ENCODE measurements at places on chromosomes 1 and 21.

- no peak for DNase-seq
These were observed 7.2 kb downstream of the TAL1 start for GRCh38 chr1:47224676-47225399.

DNA sequence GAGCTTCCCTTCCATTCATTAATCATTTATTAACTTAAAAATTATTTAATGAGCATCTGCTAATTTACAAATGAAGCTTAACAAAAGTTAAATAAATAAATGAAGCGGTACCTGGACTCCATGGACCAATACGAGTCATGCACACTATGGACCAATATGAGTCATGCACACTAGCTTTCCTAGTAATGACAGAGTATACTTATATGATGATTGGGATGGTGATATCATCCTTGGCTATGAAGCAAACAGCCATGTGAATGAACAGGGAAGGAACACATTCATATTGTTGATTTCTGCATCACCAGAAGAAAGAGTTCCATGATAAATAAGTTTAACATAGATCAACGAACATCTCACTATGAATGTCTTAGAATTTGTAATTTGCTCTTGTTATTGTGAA lies 109.9 kb downstream of the SPAG17 start:
- no peak for DNase-seq

- DNase-seq = no peak
These were observed 29.1 kb downstream of the CACHD1 start for GRCh38 chr1:64499011-64499410.

DNA sequence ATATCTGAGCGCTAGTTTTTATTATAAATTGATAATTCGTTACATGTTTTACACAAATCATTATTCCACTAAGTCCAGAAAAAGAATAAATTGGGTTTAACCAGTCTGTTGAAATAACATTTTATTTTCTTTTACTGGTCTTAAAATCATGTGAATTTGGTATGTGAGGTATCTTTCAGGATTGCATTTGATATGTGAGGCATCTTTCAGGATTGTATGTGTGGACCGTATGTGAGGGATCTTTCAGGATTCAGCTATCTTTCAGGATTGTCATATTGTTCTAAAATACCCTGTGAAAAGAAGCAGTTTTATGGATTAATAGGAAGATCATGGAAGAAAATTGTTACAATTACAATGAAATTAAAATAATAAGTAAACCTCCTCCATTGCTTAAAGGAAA lies 42.9 kb downstream of the USP25 start:
- DNase-seq = no peak

GRCh38 chr1:194062962-194063361 lies 876.5 kb upstream of the B3GALT2 start:
- DNase-seq = no peak

- no peak for DNase-seq
These were observed 839 bp downstream of the SWT1 start for GRCh38 chr1:185157599-185158412.

DNA sequence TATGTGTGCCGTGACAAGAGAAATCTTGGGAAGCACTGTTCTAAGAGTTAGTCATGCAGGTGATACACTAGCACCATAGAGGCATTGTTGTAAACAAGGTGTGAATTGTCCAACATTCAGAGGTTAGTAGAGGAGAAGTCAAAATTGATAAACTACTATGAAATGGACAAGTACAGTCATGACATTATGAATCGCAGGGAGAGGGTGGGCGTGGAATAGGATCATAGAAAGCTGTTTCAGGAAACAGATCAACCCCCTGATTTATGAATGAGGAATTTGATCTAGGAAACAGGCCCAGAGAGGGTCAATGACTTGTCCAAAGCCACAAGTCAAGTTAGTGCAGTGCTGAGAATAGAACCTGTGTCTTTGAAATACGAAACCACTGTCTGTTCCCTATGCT lies 58.5 kb upstream of the LAX1 start:
- no peak for DNase-seq

- DNase-seq = no peak
These were observed 7.8 kb downstream of the PTTG1IP start for GRCh38 chr21:44865561-44866280.

- no peak for DNase-seq
These were observed 28.6 kb downstream of the PTPRU start for GRCh38 chr1:29264773-29265389.

DNA sequence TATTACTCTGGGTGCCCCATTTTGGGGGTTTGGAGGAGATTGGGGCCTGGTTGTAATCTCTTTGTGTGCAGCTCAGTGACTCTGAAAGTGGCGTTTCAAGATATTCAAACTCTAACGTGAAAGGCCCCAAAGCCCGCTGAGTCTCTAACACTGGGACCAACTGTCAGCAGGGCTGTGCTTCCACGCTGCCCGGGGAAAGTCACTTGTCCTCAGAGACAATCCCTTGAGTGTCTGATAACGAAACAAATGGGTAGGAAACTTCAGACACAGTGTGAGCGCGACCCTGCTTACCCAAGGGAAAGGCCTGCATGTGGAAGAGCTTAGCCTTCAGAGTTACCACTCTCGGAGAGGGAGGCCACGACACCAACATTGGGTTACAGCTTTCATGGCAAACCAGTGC lies 837 bp downstream of the UBASH3A start:
- DNase-seq = no peak

DNA sequence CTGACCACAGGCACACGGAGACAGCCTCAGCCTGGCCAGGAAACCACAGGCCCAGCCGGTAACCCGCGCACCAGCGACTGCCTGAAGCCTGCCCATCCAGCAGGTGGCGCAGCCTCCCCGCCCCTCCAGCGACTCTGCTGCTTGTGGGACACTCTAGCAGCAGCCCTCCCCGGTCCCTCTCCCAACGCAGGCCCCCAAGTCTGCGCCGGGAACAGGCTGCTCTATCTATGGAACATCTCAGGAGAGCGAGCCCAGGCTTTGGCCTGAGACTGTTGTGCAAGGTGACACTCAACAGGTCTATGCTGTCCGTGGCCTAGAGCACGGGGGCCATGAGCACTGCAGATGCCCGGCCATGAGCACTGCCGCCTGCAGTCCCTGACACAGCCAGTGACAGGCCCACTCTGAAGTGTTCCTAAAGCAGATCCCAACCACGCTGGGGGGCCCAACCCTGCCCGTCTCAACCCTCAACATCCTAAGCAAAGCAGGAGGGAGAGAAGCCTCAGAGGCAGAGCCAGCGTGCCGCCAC lies 28.4 kb downstream of the WDR4 start:
- DNase-seq = no peak

GRCh38 chr1:92902406-92902744 lies 58.9 kb downstream of the DIPK1A start:
- no peak for DNase-seq

- DNase-seq = no peak
These were observed 25.5 kb downstream of the JAM2 start for GRCh38 chr21:25664491-25664931.

- peak; percentile 74 for DNase-seq
These were observed 4.4 kb upstream of the RHEX start for GRCh38 chr1:206048582-206048981.

DNA sequence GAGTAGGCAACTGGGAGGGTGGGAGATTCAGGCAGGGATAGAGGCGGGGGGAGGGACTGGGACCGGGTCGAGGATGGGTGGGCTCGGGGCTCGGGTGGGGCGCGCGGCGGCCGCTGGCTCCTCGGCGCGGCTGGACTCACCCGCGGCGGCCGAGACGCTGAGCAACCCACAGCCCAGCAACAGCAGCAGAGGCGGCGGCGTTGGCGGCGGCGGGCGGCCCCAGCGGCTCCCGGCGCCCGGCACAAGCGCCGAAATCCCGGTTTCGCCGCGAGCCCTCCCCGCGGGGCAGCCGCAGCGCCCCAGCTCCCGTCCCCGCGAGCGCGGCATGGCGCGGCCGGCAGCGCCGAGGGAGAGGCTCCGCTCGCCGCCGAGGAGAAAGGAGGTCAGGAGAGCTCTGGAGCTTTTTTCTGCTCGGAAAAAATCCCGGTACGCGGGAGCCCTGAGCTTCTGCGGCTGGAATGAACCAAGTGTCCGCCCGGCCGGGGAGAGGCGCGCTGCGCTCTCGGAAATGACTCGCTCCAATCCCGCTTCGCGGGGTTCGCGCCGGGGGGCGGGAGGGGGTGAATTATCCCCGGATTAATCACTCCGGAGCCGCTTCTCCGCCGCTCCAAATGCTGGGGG lies at the start of gene CSMD2:
CSMD2 (minus strand) TSS at position 460 of the 621 bp plus-strand sequence; CDS start at position 327, 133 bp downstream.
- no peak for DNase-seq

DNA sequence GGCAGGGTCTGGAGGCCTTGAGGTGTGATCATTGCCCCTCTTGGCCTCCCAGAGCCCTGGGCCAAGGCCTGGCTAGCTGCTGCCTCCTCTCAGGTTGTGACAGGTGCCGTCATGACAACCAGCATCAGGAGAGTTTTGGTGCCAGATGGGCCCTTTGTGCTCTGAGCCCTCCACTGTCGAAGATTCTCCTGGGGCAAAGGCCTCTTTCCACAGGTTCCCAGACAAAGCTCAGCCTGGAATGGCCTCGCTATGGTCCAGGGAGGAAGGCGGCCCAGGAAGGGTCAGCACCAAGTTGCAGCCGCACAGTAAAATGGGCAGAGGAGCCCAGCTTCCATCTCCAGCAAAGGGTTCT lies 78.4 kb downstream of the ALPL start:
- no peak for DNase-seq

DNA sequence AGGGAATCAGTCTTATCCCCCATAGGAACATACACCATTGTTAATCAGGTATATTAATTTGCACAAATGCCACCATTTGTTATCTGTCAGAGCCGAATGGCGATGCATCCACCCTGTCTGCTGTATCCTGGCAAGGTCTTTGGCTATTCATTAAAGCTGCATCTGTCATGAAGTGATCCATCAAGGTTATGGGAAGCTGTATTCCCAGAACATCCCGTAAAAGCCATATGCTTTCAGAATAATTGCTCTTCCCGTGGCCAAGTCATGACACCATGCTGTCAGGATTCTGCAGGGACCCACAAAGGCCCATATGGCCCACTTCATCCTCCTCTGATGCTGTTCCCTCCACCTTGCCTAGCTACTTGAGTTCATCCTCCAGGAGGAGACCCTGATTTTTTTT lies 103.9 kb downstream of the RAVER2 start:
- no peak for DNase-seq

GRCh38 chr1:206579747-206580437 lies 32.4 kb downstream of the EIF2D start:
- no peak for DNase-seq

DNA sequence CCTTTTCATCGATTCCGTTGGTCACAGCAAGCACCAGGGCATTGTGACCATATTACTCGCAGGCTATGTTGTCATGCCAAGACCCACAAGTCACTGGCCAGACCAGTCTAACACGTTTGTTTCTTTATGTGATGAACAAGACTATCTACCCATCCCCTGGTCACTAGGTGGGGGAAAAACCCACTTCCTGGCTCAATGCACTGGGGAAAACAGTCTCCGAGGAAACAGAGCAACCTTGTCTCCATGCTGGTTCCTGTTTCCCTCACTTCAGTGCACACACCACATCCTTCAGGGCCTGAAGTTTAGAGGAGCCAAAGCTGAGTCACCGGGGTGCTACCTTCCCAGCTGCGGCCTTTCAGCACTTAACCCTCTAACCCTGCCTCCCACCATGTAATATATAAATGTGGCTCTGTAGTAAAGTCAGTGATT lies 20.9 kb downstream of the ERICH3 start:
- peak; percentile 91 for DNase-seq

GRCh38 chr1:19458815-19459417 lies 26.4 kb downstream of the CAPZB start:
- no peak for DNase-seq

DNA sequence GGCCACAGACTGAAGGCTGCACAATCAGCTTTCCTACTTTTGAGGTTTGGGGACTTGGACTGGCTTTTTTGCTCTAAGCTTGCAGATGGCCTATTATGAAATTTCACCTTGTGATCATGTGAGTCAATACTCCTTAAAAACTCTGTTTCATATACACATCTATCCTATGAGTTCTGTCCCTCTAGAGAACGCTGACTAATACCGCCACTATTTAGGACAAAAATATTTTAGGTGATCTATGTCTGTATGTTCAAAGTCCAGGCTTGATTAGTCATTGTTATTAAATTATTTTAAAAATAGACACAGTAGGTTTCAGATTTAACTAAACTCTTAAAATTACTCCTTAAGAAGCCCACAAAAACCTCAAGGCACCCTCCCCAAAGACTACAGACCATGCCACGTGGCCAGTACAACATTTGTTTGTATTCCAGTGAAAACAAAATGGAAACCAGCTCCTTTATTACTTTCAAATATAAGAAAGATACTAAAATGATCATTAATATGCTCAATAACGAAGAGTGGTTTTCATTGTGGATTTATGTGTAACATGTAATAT lies 63.1 kb downstream of the TMPRSS15 start:
- no peak for DNase-seq

- no peak for DNase-seq
These were observed 1160.8 kb upstream of the B3GALT2 start for GRCh38 chr1:194347200-194347599.

- DNase-seq = no peak
These were observed 35.4 kb downstream of the OR10J1 start for GRCh38 chr1:159474926-159475325.

DNA sequence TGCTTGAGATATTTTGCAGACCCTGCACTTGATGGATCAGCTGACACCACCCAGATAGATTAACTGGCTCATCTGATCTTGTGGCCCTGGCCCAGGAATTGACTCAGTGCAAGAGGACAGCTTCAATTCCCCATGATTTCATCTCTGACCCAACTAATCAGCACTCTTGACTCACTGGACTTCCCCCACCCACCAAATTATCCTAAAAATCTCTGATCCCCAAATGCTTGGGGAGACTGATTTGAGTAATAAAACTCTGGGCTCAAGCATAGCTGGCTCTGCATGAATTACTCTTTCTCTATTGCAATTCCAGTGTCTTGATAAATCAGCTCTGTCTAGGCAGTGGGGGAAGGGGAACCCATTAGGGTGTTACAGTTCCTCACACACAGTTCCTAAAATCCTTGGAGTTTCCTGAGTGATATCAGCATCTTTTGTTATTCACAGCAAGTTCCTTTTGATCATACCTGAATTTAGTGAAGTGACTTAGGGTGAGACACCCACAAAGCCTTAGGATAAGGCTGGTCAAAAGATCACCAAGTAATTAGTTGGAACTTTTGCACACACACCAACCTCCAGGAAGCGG lies 104.2 kb downstream of the COP1 start:
- DNase-seq = no peak

- no peak for DNase-seq
These were observed 1.5 kb downstream of the ENAH start for GRCh38 chr1:225651376-225651871.

GRCh38 chr1:38997901-38998190 lies 6.8 kb downstream of the AKIRIN1 start:
- DNase-seq = no peak

- no peak for DNase-seq
These were observed 301.6 kb downstream of the HLX start for GRCh38 chr1:221180704-221181368.

DNA sequence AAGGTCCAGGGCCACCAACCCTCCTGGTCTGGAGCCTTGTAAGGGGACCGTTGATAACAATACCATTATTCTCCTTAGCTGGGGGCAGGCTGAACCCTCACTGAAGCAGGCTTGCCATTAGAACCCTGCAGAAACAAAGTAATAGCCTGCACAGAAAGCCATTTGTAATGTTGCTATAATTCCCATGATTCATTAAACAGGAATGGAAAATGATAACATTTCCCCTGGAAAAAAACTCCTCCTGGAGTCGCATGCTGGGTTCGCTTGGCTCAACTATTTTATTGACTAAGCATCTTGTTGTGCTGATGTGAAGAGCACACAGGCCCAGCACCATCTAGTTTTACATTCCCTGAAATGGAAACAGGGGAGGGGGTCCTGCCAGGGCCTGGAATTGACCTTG lies 155.6 kb upstream of the CSF3R start:
- DNase-seq = no peak

- no peak for DNase-seq
These were observed 3.0 kb downstream of the VAMP4 start for GRCh38 chr1:171738911-171739310.

Measured in epithelial cell of proximal tubule (primary cell).